ENCODE measurements at places on chromosomes 6 and 20. TPM values are rescaled to one million over a fixed set of nuclear protein-coding genes. Genes with fewer than 3 reads are reported as not detected.

OPRM1 gene
- not detected for total RNA-seq

PRKN gene
- not detected for total RNA-seq

SMPDL3A gene
- 6.1 TPM for total RNA-seq

- DNase-seq, result no peak
Measured at GRCh38 chr20:25273046-25273445, 25.2 kb downstream of the PYGB start.

DNA sequence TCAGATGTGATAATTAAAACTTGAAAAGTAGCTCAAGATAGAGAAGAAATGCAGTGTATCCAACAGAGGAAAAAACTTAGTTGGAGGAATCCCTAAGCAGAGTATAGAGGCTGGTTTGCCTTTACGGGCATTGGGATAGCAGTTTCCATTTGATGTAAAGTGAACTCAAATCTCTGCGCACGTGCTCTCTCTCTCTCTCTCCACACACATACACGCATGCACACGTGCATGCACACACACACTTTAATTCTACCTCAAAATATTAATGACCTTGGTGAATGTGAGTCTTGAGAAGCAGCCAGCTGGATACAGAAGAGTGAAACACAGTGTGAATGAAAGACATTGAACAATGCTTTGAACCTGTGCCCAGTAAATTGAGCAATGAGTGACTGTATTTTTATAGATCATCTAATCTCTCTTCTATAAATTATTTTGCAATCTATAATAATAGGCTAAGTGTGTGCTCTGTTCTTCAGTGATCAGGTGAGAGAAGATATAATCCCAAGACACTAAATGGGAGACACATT is 247.7 kb upstream of the FAM83B start:
- no peak for DNase-seq

DNA sequence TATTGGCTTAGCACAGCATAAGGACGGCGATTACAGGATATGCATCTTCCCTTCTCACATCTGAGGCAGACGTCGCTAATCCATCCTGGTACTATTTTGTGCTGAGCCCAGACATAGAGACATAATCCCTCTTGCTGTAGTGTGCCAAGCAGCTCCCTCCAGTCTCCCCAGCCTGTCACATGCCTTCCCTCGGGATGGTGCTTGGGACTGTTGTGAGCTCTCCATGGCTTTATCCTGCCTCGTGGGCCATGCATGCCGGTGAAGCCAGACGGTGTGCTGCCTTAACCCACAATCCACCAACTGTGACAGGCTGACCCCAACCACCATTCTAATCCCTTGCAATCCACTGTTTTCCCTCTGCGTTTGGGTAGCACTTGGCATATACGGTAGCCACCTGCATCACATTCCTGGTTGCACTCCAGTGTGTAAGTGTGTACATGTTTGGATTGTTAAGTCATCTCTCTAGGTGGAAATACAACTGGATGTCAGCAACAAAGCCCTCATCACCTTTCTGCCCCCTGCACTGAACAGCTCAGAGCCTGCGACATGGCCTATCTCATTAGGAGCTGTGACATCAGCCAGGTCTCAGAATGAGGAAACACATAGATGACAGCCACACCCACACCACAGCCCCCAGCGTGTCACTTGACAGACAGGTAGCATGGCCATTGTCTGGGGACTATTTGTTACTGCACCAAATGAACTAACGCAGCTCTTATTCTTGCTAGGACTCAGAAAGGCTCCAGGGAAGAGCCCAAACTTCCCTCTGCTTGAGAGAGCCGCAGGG is 374.8 kb upstream of the CDH4 start:
- DNase-seq, result no peak

GRCh38 chr6:112281821-112282615 is 27.7 kb upstream of the LAMA4 start:
- peak; percentile 81 for DNase-seq
